ENCODE measurements at places on chromosomes 1 and 21.

- DNase-seq: no peak
Measured at GRCh38 chr1:146031476-146031875, 9.9 kb upstream of the HJV start.

DNA sequence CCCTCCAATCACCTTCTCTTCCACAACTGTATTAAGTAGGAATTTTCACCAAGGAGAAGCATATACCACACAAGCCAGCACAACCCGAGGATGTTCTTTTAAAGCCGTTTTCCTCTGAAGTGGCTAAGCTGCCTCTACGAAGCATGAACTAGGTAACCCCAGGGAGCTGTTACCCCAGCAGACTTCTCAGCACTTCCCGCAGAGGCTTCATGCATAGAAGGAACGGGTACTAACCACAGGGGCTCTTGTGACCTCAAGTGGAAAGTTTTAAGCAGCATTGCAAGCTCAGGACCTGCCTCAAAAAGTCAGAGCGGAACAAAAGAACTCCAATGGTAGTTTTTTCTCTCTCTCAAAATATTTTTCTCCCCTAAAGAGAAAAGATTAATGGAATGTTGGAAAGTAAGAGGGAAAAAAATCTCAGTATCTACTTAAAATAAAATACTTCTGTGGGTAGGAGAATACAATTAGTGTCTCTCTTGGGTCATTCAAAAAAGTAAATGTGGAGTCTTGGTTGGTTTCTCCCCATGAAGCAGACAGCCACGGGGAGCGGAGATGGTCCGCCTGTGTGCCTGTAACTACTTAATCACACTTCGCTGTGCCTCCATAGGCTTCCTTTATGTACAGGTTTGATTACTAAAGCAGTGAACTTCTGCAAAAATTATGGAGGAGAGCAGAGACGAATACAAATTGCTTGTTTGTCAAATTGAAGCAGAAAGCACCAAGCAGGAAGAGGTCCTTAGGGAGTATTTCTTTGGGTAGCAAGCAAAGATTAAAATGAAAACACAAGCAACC is 40.9 kb downstream of the STX6 start:
- peak; percentile 6 for DNase-seq

DNA sequence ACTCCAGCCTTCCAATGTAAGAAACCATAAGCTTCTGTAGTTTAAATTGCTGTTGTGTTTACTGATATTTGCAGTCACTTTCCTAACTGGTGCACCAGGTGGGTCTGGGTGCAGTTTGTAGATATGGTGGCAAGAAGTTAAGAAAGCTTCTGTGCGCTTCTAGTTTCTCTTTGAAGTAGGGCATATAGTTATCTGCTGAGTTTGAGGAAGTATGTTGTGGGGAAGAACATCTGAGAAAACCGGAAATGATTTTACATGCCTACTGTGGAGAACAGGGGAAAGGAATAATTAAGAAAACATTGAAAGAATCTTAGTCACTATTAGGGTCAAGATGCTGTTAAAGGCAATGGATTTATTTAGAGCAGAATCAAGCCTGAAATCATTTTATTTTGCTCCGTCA is 14.9 kb upstream of the SLC44A5 start:
- no peak for DNase-seq

GRCh38 chr1:89761901-89762300 is 58.9 kb upstream of the LRRC8D start:
- no peak for DNase-seq

DNA sequence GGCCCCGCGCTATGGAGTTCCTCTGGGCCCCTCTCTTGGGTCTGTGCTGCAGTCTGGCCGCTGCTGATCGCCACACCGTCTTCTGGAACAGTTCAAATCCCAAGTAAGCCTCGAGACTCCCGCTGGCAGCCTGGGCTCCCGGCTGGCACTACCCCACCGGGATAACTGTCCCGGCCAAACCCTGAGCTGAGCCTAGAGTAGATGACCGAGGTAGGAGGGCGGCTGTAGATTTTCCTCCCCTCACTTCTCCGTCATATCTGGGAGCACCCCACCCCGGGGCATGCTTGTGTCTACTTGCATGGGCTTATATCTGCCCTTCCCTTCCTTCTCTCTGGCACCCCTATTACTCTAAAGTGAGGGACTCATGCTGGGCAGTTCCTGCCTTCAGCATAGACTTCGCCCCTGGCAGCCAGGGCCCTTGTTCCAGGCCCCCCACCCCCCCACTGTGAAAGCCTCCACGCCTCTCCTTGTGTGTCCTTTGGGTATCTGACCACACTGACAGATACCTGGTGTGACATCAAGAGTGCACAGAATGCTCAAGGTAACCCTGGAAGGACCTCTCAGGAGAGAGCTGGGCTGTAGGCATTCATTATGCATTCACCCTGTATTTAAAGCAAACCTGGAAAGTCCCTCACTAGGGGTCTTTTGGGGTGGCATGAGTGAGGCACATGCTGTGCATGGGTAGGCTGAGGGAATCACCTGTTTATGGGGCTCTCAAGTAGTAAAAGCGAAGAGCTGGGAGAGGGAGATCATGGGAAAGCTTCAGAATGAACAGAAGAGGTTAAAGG is 485 bp downstream of the EFNA1 start:
- no peak for DNase-seq

Data from type B pancreatic cell (in vitro differentiated cells).